CD4-positive, alpha-beta T cell treated with Interleukin-1 beta for 1 hour (primary cell): ENCODE measurements at places on chromosomes 1 and 21.
A peak's percentile ranks its signal among the peaks of the same experiment; 100 is the strongest.

DNA sequence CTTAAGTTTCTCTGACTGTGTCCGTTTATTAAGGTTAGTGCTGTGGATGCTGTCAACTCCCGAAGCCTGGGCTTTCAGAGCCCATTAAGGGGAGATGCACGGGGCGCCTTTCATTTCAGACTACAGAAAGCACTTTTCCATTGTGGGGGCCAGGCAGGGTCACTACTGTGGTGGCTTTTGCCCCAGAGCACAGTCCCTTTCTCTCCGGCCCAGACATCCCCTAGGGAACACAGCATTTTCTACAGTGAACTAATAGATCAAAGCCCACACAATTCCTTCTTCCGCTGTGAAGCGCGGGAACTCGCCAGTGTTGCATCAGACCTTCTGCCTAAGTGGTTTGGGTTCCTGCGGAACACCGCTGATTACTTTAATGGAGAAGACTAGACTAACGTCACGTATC is 26.8 kb upstream of the MAP1LC3C start:
- DNase-seq, result no peak

- no peak for DNase-seq
Observed at GRCh38 chr1:64006276-64007051, 197.0 kb upstream of the UBE2U start.

DNA sequence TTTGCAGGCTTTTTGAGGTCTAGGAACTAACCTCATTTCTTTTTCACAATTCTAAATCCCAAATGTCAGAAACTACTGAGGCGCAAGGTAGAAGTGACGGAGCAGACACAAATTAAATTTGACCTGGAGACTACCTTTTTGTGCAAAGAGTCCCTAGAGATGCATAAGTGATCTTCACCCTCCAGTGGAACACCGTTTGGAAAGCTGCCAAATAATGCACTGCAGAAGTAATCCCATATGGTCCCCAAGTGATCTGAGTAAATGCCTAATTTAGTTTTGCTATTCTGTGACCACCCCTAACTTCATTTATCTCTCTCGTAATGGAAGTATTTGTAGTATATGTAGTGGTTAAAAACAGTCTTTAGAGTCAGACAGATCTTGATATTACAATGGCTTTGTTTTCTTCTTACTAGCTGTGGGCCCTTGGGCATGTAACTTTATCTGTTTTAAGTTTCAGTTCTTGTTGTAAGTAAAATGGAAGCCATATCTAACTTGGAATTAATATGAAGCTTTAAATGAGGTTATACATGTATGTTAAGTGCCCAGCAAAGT is 70.4 kb upstream of the IPO9 start:
- no peak for DNase-seq

- DNase-seq, result no peak
Observed at GRCh38 chr1:228039986-228040385, 33.2 kb downstream of the WNT3A start.

DNA sequence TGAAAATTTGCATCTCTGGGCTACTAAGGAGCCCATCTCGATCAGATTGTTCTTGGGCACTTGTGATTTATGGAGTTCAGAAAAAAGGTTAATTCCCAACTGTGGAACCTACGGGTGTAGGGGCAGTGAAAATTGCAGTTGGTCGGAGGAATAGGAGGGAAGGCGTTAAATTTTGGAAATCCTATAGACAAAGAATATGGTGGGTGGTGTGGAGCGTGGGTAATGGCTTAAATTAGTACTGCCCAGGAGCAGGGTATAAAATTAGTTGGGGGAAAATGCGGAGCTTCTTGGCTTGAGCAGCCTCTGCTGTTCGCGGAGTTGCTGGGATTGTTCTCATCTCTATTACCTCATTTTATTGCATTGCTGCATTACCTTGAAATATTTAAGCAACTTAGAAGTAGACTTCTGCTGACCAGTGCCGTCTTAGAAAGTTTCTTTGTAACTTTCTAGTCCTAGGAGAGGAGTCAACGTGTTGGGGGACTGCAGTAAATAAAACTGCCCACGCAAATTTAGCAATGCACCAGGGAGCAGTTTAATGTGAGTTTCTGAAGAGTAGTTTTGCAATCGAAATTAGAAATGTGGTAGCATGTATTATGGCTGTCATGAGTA is 514 bp downstream of the S1PR1 start:
- DNase-seq, result peak; percentile 20

GRCh38 chr21:31448496-31448895 is 104.4 kb upstream of the TIAM1 start:
- no peak for DNase-seq

DNA sequence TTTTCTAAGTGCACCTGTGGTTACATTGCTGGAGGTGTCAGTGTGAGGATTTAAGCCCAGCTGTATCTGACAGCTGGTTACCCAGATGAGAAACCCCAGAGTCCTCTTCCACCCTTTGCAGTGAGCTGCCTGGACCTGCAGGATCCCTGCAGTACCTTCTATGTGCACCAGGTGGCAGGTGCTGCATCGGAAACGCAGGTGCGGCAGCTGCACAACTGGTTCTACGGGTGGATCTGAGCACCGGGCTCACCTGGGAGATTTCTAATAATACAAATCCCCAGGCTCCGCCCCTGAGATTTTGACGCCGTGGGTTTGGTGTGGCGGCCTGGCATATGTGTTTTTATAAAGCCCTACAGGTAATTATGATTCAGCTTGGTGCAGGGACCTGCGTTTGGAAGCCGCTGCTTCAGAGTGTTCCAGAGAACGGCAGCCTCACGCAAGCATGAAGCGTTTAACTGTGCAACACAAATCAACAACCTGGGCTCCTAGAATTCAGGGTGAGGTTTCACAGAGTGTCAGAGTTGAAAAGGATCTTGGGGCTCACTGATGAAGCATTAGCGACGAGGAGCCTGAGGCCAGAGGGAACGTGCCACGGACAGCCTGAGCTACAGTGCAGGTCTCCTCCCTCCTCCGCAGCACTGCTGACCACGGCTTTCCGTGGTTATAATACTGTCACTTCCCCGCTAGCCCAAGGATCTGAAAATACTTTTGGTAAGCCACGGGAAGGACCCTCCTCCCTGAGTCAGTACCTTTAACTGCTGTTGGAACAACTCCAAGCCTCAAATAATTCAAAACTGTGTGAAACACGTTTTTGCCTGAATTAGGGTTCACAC is 96.7 kb upstream of the TRABD2B start:
- DNase-seq, result peak; percentile 65

DNA sequence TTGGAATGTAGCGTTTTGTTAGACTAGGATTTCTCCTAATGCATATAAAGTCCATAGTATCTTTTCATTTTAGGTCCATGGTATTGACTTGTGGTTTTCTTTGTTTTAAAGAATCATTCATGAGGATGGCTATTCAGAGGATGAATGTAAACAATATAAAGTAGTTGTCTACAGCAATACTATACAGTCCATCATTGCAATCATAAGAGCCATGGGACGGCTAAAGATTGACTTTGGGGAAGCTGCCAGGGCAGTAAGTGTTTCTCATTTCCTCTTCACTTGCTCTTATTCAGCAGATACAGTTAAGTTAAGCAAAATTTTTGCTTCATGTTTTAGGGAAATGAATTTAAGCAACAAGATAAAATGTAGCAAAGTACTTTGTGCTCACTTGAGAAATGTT is 25.4 kb downstream of the GNAI3 start:
- no peak for DNase-seq

DNA sequence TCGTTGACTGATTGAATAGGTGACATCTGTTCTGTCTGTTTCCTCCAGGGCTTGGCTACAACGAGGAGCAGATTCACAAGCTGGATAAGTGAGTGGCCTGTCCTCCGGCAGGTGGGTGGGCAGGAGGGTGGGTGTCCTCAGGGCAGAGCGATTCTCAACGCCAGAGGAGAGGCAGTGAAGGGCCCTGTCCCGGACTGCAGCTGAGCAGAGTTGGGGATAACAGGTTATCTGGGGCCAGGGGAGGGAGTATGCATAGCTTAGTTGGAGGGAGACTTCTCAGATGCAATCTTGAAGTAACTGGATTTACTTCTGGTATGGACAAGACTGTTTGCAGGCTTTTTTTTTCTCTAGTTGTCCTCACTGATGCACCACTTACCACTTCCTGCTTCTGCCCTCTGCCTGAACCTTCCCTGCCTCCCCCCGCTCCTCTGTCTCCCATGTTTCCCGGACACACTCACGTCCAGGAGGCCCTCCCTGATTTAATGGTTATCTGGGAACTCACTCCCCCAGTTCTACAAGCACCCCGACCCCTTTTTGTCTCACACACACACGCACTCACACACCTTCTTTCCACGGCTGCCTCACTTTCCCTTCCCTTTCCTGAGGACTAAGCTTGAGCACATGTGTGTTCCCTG is 16.4 kb upstream of the RASSF5 start:
- DNase-seq, result no peak

- no peak for DNase-seq
Observed at GRCh38 chr1:84268346-84268745, 33.2 kb upstream of the SAMD13 start.

GRCh38 chr1:22502202-22502601 is 50.6 kb downstream of the ZBTB40 start:
- no peak for DNase-seq

GRCh38 chr1:205572421-205572820 is 59.4 kb downstream of the ELK4 start:
- DNase-seq, result no peak

GRCh38 chr1:171623651-171624331 is 1.7 kb downstream of the MYOCOS start:
- DNase-seq, result no peak

- no peak for DNase-seq
Observed at GRCh38 chr1:94105957-94106529, 14.9 kb downstream of the ABCA4 start.

DNA sequence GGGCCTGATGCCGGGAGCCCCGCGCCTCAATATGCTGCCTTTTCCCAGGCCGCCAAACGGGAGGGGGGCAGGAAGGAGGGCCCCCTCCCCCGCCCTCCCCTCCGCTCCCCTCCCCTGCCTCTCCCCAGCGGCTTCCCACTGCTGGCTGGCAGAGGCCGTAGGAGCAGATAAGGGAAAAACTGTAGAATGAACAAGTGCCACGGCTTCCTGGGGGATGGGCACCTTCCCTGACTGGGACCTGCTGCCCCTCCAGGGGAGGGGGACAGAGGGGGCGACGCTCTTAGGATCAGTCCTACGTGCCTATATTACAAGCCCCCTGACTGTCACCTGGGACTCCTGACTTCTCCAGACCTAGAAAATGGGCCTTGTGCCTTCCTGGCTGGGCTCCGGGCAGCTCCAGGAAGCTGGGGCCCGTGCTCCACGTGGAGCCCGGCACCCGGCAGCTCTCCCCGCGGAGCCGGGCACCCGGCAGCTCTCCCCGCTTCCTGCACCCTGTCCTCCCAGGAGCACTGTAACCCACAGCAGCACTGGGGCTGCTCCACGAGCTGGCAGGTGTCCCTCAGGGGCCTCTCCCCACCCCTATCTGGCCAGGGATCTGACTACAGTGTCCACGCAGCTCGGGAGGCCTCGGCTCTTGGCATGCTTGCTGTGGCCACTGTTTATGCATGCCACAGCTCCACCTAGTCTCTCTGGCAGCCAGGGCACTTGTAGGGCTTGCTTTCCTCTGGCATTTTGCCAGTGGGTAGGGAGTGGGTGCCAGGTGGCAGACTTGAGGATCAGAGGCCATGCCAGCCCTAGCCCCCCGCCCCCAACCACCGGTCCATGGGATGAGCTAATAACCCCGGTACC is 674 bp upstream of the HES5 start:
- no peak for DNase-seq
